T-helper 1 cell treated with Interleukin-12 subunit alpha and Interleukin-12 subunit beta and Interleukin-4 antibody, amounts not matched to agents 30 ng/mL and 1 ng/mL, for 36 hours (primary cell): ENCODE measurements at places on chromosomes 13 and 19. TPM values are rescaled to one million over a fixed set of nuclear protein-coding genes. Genes with fewer than 3 reads are reported as not detected.

LYPD5 gene
- total RNA-seq, result 0.54 and 0.71 TPM in 2 replicates

ZNF285 gene
- 0.05 TPM in 1 of 2 replicates, not detected in the other for total RNA-seq

TUBGCP3 gene
- 61.7 and 63.9 TPM in 2 replicates for total RNA-seq

SHISA2 gene
- total RNA-seq, result 12.9 and 13.2 TPM in 2 replicates

KIR3DL2 gene
- 0.80 and 0.96 TPM in 2 replicates for total RNA-seq

NCR1 gene
- not detected in 2 replicates for total RNA-seq

CEACAM20 gene
- not detected in 2 replicates for total RNA-seq

ADAMTSL5 gene
- 2.5 and 3.2 TPM in 2 replicates for total RNA-seq

TNFRSF19 gene
- total RNA-seq, result 0.12 and 0.15 TPM in 2 replicates

TYK2 gene
- total RNA-seq, result 321 and 336 TPM in 2 replicates

ZNF497 gene
- 0.64 and 1.0 TPM in 2 replicates for total RNA-seq

FARP1 gene
- total RNA-seq, result 0.17 and 0.34 TPM in 2 replicates

RNU6-9 gene
- not detected in 2 replicates for total RNA-seq

ZIC2 gene
- 1.7 and 2.1 TPM in 2 replicates for total RNA-seq

CRLF1 gene
- not detected in 2 replicates for total RNA-seq

KCNK6 gene
- 21.6 and 22.1 TPM in 2 replicates for total RNA-seq

GPC5 gene
- total RNA-seq, result 0.22 TPM in 2 replicates

GSX1 gene
- not detected in 2 replicates for total RNA-seq
